Germinal center (tissue), 1 donor: ENCODE measurements at places on chromosomes 5 and 9.

DNA sequence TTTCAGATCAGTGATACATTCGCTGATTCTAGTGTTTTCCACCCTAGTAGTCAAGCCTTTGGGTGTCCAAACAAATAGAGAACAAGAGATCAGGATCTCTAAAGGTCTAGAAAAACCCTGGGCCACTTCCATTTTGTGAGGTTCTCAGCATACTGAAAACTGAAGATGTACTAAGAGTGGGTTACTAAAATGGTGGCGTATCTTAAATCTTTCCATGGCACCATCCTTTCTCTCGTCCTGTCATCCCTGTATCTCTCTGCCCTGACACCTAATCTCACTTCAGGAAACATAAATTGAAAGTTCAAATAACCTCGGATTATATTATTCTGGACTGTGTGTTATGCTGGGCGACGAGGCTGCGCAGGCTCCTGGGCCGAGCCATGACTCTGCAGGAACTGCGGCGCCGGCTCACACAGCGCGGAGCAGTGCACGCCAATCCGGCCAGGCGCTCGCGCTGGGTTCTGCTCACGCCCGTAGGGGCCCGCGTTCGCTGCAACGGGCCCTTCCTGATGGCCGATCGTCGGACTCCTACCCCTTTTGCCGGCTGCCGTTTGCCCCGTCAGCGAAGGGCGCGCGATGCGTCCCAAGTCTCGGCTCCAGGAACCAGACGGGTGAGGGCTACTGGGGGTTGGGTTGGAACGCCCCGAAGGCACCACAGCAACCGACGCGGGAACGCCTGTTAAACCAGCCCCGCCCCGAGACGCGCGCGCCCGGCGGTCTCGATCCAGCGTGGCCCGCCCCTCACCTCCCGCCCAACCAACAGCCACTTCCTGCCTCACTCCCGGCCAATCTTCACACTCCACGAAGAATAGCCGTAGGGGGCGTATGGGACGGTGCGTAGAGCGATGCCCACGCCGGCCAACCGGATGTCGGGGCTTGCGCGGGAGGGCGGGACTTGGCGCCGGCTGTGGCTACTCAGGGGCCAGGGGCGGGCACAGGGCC lies 503 bp upstream of the CANX start:
- DNase-seq: peak; percentile 100

GRCh38 chr5:139263536-139263935 lies 30.0 kb upstream of the MATR3 start:
- no peak for DNase-seq

DNA sequence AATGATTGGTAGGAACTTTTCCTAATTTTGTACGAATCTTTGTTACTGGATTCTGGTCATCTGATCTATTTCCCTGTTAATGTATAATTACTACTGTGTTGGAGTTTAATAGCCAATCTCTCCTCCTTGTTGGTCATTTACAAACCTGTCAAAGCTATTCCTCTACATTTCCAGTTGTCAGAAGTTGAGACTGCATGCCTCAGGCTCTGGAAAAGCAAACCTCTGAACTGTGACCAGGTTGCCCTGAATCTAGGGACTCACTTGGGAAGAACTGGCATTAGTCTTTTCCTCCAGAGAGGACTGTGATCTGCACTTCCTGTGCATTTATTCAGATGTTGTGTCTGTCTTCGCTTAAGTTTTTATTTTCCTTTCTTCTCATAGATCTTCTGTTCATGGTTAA lies 16.1 kb downstream of the PDLIM4 start:
- no peak for DNase-seq

DNA sequence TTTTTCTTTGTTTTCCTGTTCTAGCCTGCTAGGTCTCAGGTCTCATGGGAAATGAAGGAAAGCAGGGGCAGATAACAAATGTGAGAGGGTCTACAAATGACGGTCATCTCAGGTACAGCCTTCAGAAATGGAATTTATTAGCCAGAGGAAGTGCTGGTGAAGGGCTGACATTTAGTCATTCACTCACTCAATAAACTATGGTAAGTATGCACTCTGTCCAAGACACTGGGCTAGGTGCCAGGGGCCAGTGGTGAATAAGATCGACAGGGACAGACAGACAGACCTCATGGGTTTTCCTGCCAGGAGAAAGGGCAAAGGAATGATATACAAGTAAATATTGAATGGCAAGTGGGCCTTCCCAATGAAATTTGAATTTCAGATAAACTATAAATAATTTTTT lies 6.3 kb downstream of the PDE6A start:
- DNase-seq: no peak

DNA sequence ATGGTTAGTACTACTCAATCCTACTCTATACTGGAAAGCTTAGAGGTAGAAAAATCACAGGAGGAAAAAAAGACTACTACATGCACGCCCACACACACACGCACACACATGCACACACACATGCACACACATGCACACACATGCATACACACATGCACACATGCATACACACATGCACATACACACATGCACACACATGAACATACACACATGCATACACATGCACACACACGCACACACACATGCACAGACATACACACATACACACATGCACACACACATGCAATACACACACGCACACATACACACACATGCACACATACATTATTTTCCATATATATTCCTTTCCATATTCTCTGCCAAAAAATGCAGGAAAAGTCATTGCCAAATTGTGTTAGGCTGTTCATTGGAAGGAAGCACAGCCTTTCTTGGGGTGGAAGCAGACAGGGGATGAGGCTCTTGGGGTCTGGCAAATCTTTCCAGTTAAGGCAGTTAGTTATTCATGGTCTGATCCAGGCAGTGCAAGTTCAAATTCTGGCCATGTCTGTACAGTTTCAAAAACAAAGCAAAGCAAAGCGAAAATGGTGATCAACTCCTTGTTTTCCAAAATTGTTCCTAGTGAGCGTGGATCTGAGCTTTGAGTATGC lies 187.9 kb upstream of the EGFLAM start:
- no peak for DNase-seq

- no peak for DNase-seq
Observed at GRCh38 chr5:169142264-169142970, 158.5 kb downstream of the SLIT3 start.

DNA sequence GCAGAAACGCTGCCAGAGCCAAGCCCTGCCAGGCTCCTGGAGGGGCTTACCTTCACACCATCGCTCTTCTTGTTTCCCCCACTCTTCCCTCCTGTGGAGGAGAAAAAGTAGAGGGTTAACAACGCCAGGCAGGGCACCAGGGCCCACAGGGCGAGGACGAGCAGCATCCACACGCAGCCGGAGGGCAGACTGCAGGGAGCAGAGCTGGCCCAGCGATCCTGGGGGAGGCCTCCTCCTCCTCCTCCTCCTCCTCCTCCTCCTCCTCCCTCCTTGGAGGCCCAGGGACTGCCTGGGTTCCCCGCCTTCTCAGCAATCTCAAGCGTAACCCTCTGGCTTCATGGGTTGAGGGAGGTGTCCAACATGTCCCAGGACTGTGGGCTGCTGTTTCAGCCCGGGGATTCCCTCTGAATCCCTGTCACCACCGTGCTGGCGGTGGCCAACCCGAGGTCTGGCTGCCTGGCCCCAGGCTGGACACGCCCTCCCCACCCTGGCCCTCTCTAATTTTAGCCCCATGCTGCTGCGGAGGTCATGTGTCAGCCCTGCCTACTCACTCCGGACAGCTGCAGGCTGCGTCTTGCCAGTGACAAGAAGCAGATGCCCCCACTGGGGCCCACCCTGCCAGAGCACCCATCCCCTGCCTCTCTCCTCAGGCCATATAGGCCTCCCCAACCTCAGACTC lies 44.3 kb downstream of the CAMK2A start:
- no peak for DNase-seq

GRCh38 chr9:126108240-126108639 lies 218.4 kb upstream of the MVB12B start:
- no peak for DNase-seq

DNA sequence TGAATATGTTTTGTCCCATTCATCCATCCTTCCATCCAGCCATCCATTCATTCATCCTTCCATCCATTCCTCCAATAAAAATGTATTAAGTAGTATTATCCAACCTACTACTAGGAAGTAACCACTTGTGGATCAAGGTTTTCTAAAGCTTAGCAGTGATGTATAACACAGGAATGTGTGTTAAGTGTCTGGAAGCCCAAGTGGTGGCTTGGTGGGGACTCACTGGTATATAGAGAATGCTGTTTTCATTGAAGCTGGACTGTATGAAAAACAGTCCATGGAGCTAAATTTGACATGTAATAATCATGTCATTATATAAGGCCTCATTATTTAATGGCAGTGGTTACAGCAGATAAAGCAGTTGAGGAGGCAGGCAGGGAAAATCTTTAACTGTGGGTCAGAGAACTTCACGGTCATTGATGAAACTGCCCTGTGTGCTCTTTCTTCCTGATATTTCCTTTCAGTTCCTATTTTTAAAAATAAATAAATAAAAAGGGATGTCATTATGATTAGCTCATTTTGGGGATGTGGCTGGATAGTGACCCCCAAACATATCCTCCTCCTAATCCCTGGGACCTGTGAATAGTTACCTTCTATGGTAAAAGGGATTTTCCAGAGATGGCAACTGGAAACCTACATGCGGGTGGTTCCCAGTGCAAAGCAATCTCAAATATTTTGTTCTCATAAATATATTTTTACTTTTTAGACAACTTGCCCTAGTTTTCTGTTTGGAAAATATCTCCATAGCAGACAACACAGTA lies 82.3 kb downstream of the DAPK1 start:
- no peak for DNase-seq

DNA sequence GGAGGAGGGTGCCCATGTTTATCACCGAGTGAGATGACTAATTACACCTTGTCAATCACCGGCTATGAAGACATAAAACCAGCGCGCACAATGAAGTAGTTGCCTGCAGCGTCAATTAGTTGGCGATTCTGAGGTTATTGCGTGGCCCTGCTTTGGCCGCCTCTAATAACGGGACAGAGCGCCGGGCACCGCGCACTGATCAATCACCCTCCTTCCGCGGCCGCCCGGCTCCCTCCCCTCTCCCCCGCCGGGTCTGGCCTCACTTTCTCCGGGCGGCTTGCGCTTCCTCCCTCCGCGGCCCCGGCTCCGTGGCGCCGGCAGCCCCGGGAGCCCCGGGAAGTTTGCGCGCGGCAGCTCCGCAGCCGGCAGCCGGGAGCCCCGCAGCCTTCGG lies 3.3 kb upstream of the LHX2 start:
- no peak for DNase-seq

DNA sequence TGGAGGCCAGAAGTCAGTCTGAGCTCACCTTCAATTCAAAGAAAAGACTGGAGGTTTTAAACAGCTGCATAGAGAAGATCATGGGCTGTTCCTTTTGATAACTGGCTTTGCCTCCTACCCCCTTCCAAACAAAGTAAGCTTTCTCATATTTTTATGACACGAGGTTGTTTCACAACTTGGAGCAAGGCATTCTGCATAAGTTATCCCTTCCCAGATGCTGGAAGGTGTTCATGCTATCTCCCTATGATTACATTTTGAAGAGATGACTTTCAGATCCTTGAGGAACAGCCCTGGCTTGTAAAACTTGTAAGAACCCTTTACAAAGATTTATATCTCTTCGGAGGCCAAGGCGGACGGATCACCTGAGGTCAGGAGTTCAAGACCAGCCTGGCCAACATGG lies 571.9 kb upstream of the FTMT start:
- no peak for DNase-seq

GRCh38 chr5:10355071-10355889 lies 1.8 kb downstream of the MARCHF6 start:
- peak; percentile 45 for DNase-seq

- no peak for DNase-seq
Observed at GRCh38 chr9:101087426-101087825, 58.9 kb downstream of the PLPPR1 start.

- DNase-seq: no peak
Observed at GRCh38 chr5:139575751-139576150, 14.6 kb downstream of the UBE2D2 start.

- no peak for DNase-seq
Observed at GRCh38 chr9:91657501-91657900, 233.9 kb upstream of the NFIL3 start.

- DNase-seq: no peak
Observed at GRCh38 chr9:35835766-35836165, 6.7 kb downstream of the TMEM8B start.

GRCh38 chr5:93926831-93927620 lies 185.6 kb upstream of the POU5F2 start:
- DNase-seq: no peak

- DNase-seq: no peak
Observed at GRCh38 chr9:33289496-33289895, 820 bp upstream of the NFX1 start.

DNA sequence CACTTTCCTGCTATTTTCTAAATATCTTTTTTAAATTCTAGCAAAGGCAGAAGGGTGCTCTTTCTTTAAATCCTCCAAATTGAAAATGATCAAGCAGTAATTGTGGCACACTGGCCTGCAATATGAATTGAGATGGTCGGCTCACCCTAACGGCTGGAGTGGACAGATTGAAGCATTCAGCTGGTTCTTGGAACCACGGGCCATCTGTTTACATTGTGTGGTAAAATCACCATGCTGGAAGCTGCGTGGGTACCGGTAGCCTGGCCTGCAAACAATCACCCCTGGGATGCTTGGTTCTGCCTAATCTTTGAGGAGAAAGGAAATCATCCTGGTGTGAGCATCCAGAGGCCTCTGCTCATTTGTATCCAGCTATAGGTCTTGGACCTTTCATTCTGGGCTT lies 289.3 kb downstream of the ZNF608 start:
- DNase-seq: no peak
